Foreskin fibroblast (primary cell): ENCODE measurements at places on chromosomes 7 and 10.

DNA sequence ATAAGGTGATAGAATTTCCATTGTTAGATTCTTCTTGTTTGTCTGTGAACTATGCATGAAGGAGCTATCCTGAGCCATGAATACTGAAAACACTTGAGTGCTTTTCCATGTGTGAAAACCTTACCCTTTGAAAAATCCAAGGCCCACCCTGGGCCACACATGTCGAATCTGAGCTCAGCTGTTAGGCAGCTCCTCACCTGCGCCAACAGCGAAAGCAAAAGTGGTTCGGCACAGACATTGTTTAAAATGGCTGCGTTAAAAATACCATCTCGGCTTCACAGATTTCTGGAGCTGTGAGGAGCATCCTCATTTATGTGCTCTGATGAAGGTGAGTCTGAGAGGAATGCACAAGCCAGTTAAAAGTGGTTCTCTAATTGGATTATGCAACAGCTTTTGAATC, 137.7 kb downstream of the NEUROD6 start:
- DNase-seq, result no peak

- DNase-seq, result peak; percentile 83
Measured at GRCh38 chr10:5293691-5294550, 70.8 kb upstream of the UCN3 start.

- no peak for DNase-seq
Measured at GRCh38 chr10:35079265-35079664, 10.9 kb downstream of the CUL2 start.

DNA sequence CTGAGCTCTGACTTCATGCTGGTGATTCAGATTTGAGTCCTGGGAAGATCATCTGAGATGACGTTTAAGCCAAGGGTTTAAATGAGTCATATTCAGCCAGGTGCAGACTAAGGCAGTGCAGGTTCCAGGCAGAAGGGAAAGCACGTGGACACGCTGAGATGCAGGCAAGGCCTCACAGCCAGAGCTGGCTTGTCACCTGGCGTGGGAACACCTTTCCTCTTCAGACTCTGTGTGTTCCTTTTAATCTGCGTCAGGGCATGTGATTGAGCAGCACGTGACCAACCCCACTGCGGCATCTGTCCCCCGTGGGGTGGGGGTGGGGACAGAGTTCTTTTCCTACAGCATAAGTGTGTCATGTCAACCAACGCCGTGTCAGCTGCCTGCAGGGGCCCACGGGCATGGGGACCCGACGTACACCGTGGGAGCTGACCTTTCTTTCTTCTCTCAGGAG, 10.7 kb upstream of the IDI2 start:
- peak; percentile 41 for DNase-seq

DNA sequence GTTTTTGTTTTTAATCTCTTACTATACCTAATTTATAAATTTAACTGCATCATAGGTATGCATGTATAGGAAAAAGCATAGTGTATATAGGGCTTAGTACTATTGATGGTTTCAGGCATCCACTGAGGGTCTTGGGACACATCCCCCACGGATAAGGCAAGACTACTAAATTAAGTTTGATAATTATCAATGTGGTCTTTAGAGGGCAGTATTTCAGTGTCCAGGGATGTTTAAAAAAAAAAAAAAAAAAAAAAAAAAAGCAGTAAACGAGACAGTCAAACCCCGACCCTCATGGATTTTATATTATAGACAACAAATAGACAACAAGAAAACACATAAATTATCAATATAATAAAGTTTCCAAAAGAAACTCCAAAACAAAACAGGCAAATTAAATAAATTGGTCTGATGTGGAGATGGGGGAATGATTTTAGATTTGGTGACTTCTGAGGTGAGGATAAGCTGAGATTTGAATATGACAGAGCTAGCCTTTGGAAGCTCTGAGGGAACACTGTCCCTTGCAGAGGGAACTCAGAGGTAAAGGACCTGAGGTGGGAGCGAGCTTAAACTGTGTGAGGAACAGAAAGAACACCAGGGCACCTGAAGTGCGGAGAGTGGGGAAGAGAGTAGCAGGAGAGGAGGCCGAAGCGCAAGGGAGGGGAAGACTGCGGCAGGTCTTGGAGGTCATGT, 14.8 kb downstream of the ACSM6 start:
- no peak for DNase-seq

- no peak for DNase-seq
Measured at GRCh38 chr10:129294944-129295343, 172.1 kb upstream of the MGMT start.

DNA sequence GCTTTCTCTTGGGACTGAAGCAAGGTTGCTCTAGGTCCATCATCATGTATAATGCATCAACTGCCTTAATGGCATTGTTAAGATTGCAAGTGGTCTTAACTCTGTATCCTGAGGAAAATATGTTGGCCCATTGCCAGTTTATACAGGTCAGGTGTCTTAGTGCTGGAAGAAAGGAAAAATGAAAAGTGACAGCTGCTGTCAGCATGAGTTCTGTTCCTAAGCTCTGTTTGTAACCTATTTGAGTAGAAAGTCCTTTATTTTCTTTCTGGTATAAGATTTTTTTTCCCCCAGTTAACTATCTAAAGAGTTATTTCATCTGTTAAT, 127.2 kb downstream of the SRI start:
- DNase-seq, result no peak

DNA sequence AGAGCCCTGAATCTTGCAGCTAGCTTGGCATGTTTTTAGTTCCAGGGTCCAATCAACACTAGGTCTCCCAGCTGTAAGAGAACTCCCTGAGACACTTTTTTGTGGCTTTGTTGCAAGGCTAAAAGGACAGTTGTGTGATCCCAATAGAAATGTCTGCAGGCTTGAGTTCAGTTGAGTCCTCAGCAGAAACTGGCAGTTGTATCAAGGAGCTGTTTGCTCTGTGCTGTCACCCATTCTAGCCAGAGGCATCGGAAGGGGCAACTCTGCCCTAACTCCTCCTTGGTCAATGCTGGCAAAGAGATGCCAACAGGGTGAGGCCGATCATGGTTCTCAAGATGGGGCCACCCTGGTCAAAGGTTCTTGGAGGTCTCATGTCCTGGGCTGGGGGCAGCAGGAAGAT, 224.1 kb downstream of the BUB3 start:
- no peak for DNase-seq

GRCh38 chr7:43283706-43284105, 171.3 kb downstream of the HECW1 start:
- no peak for DNase-seq

DNA sequence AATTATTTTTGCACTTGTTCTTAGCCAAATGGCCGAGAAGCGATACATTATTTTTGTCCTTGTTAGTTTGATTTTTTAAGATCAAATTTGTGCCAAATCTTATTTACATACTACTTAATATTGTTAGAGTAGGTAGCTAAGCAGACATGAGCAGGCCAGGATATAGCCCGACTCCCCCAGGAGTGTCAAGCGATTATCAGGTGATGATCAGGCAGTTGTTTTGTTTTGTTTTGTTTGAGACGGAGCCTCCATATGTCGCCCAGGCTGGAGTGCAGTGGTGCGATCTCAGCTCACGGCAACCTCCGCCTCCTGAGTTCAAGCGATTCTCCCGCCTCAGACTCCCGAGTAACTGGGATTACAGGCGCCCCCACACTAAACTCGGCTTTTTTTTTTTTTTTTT, 71.1 kb downstream of the LYZL2 start:
- no peak for DNase-seq

DNA sequence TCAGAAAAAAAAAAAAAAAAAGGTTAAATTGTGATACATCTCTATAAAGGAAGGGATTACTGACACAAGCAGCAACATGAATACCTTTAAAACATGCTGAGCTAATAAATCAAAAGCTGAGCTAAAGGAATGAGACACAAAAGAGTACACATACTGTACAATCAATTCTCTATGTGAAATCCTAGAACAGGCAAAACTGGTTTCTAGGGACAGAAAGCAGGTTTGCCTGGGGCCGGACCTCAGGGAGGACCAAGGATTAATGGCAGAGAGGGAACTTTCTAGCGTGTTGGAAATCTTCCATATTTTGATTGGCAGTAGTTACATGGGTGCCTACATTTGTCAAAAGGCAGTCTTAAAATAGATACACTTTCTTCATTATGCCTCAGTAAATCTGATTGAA, 52.5 kb downstream of the KLRG2 start:
- no peak for DNase-seq

DNA sequence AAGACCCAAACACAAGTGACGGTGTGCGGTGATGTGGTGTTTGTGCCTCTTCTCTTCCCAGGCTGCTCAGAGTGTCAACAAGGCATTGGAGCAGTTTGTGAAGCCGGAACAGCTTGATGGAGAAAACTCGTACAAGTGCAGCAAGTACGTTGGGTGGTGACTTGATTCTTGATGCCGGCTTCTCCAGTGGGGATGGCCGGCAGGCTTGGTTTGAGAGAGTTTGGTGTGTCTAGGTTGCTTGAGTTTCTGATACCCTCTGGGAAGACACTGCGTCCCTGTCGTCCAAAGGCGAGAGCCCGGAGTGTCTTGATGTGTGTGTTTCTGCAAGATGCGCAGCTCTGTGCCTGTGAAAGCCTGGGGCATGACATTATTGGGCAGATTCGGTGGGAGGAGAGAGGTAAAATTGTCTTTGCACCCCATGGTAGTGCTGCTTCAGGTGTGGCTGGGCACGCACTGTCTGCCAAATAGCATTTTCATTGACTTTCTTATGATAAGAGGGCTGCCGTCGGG, 111.8 kb downstream of the ANKRD61 start:
- no peak for DNase-seq

DNA sequence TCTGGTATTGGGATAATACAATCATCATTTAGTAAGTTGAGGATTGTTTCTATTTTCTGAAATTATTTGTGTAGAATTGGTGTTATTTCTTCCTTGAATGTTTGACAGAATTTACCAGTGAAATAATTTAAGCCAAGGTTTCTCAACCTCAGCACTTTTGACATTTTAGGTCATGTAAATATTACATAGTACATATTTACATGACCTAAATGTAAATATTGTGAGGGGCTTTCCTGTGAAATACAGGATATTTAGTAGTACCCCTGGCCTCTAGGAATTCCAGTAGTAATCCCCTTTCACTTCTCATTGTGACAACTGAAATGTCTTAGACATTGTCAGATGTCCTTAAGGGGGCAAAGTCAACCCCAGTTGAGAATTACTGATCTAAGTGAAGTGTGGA, 59.8 kb downstream of the TBC1D12 start:
- DNase-seq, result no peak

GRCh38 chr7:138188290-138188858, 112.1 kb downstream of the AKR1D1 start:
- no peak for DNase-seq

- DNase-seq, result no peak
Measured at GRCh38 chr10:120770496-120770895, 80.7 kb upstream of the WDR11 start.

GRCh38 chr10:128165536-128165935, 39.3 kb upstream of the MKI67 start:
- DNase-seq, result no peak
